ENCODE measurements at places on chromosomes 3 and 15. TPM values are rescaled to one million over a fixed set of nuclear protein-coding genes. Genes with fewer than 3 reads are reported as not detected.

The ACSBG1 gene
- not detected for total RNA-seq

The C3orf33 gene
- total RNA-seq, result 6.0 TPM

The ST3GAL6 gene
- total RNA-seq, result 13.0 TPM

The GRM7 gene
- total RNA-seq, result not detected

The LYZL4 gene
- total RNA-seq, result not detected

The GOLGA6L10 gene
- 2.2 TPM for total RNA-seq
